ENCODE measurements at places on chromosomes 6 and 20.
A peak's percentile ranks its signal among the peaks of the same experiment; 100 is the strongest.

DNA sequence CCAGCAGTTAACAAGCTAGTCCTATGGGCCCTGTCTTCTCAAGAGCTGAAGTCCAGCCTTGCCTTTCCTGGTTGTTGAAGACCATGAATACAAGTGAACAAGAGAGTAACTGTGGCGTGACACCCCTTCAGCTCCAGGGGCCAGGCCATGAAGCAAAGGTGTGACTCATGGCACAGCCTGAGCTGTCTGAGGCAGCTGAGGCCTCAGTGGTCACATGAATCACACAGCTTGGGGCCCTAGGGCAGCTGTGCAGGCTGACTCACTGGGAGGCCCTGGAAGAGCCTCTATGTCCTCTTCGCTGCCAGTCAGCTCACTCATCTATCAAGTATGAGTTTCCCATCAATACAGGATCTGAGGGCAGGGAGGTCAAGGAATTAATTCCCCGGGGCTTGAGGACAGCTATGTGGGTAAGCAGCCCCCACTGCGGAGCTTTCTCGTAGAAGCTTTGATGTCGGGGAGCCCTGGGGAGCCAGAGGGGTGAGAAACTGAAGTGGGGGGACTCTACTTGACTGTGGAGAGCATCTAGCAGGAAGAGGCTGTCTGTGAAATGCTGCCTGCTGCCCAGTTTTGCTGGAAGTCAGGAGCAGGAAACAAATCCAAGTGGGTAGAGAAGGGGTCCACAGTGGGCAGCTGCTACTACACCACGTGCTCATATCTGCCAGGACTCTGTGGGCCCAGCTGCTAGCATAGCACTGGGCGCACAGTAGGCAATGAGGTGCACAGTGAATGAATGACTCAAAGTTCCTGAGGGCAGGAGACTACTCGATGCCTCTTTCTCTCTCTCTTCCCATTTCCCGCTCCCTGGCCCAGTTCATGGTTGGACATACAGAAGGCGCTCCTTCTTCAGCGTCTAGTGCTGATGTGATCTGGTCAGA is 13.7 kb upstream of the FAM83C start:
- H3K27me3 ChIP-seq, result no peaks in the 10 kb centered on the region
- DNase-seq, result peak; percentile 100
- H3K27ac ChIP-seq, result peak overlapping the region; percentile 99
- H3K4me1 ChIP-seq, result peaks cover 57% of the 10 kb centered on the region
- no peak overlapping the region for H3K4me3 ChIP-seq

DNA sequence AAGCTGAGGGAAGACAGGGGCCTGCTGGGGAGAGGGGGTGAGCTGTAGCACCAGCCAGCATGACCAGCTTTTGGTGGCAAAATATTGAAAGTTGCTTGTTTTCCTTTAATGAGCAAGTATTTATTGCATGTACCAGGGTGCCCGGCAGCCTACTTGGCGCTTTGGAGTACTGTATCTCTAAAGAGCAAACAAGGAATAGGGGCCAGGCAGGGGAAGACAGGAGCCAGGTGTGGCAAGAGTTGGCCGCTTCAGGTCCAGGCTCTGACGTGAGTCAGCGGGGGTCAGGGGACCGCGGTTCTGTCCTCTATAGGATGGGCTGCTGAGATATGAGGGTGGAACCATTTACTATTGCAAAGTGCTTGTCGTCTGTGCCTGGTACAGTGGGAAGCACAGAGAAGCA is 63.1 kb downstream of the PSMG4 start:
- H3K27me3 ChIP-seq, result peaks cover 6% of the 10 kb centered on the region
- no peak overlapping the region for H3K4me3 ChIP-seq
- H3K27ac ChIP-seq, result no peak overlapping the region

DNA sequence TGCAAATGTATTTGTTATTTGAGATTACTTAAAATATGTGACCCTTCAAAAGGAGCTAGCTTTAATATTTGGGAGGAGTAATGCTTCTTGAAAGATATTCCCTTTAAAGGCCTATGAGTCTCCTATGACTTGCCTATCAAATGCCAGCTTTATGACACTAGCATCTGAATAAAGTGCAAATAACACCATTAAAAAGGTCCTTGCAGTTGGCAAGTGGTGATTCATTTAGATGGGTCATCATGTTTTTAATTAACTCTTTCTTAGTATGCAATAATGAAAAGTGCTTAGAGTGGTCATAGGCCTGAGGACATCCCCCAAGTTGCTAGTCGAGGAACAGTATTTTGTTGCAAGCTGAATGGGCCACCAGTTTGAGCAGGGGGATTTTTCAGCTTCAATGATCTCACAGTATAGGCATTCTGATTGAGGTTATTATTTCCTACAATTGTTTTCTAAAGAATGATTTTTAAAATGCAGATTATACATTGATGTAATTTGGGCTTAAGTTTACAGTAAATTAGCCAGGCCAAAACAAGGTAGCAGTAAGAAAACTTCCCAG is 3.7 kb upstream of the CD2AP start:
- no peaks in the 10 kb centered on the region for H3K4me1 ChIP-seq
- no peaks in the 10 kb centered on the region for H3K27me3 ChIP-seq
- no peak for DNase-seq

GRCh38 chr20:56187534-56188165 is 60.9 kb upstream of the MC3R start:
- H3K27ac ChIP-seq, result no peak overlapping the region
- no peak overlapping the region for H3K4me3 ChIP-seq
- H3K27me3 ChIP-seq, result no peaks in the 10 kb centered on the region
- no peak for DNase-seq

GRCh38 chr6:54308289-54308985 is at the start of gene TINAG:
TSS of gene TINAG (plus strand) at chr6:54308441. CDS start at chr6:54308551, 110 bp downstream.
- no peak for DNase-seq
- peak within 1 kb of the TSS; percentile 89 for H3K27ac ChIP-seq
- H3K36me3 ChIP-seq, result no peaks in the 10 kb centered on the region

- no peak overlapping the region for H3K27ac ChIP-seq
- no peaks in the 10 kb centered on the region for H3K36me3 ChIP-seq
- no peaks in the 10 kb centered on the region for H3K4me1 ChIP-seq
- no peaks in the 10 kb centered on the region for H3K27me3 ChIP-seq
Measured at GRCh38 chr6:21556968-21557721, 36.4 kb upstream of the SOX4 start.

- no peak for DNase-seq
- no peaks in the 10 kb centered on the region for H3K4me1 ChIP-seq
- H3K27ac ChIP-seq, result no peak overlapping the region
- no peaks in the 10 kb centered on the region for H3K36me3 ChIP-seq
- H3K27me3 ChIP-seq, result no peaks in the 10 kb centered on the region
Measured at GRCh38 chr6:105511639-105512038, 108.8 kb upstream of the PREP start.

DNA sequence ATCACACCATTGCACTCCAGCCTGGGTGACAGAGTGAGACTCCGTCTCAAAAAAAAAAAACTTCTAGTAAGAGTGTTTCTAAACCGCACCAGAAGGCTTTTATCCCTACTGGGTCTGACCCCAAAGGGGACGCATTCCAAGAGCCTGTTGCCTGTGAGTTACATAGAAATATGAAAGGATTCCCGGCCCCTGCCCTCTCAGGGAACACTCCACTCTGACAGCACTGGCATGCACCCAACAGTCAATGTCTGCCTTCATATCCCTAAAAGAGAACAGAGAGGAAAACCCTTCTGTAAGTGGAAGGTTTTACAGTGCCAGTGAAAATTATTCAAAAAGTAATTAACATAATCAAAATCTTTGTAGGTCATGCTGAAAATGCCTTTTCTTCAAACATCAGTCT is 117.1 kb upstream of the PTPRT start:
- no peak overlapping the region for H3K27ac ChIP-seq
- peaks cover 16% of the 10 kb centered on the region for H3K27me3 ChIP-seq
- no peak overlapping the region for H3K4me3 ChIP-seq
- H3K36me3 ChIP-seq, result no peaks in the 10 kb centered on the region
- no peaks in the 10 kb centered on the region for H3K4me1 ChIP-seq
- no peak for DNase-seq

GRCh38 chr20:34525709-34526416 is 9.6 kb downstream of the DYNLRB1 start:
- peaks cover 35% of the 10 kb centered on the region for H3K4me1 ChIP-seq
- H3K36me3 ChIP-seq, result peaks cover 45% of the 10 kb centered on the region
- H3K27me3 ChIP-seq, result no peaks in the 10 kb centered on the region
- peak overlapping the region; percentile 29 for H3K4me3 ChIP-seq
- H3K27ac ChIP-seq, result peak overlapping the region; percentile 68

- no peaks in the 10 kb centered on the region for H3K36me3 ChIP-seq
- H3K4me3 ChIP-seq, result no peak overlapping the region
- H3K4me1 ChIP-seq, result no peaks in the 10 kb centered on the region
- H3K27ac ChIP-seq, result no peak overlapping the region
Measured at GRCh38 chr6:9646342-9647070, 768.4 kb downstream of the TFAP2A start.

GRCh38 chr6:119273272-119274196 is 76.0 kb downstream of the MAN1A1 start:
- H3K36me3 ChIP-seq, result peaks cover 34% of the 10 kb centered on the region
- H3K4me3 ChIP-seq, result no peak overlapping the region
- H3K4me1 ChIP-seq, result no peaks in the 10 kb centered on the region
- DNase-seq, result peak; percentile 63

GRCh38 chr6:147382945-147383554 is 125.4 kb upstream of the SAMD5 start:
- peak overlapping the region; percentile 40 for H3K27ac ChIP-seq
- peak; percentile 52 for DNase-seq
- no peak overlapping the region for H3K4me3 ChIP-seq
- H3K4me1 ChIP-seq, result peaks cover 1% of the 10 kb centered on the region
- no peaks in the 10 kb centered on the region for H3K36me3 ChIP-seq

GRCh38 chr6:133191323-133191722 is 49.8 kb upstream of the EYA4 start:
- no peak for DNase-seq
- peaks cover 13% of the 10 kb centered on the region for H3K27me3 ChIP-seq
- no peaks in the 10 kb centered on the region for H3K4me1 ChIP-seq

DNA sequence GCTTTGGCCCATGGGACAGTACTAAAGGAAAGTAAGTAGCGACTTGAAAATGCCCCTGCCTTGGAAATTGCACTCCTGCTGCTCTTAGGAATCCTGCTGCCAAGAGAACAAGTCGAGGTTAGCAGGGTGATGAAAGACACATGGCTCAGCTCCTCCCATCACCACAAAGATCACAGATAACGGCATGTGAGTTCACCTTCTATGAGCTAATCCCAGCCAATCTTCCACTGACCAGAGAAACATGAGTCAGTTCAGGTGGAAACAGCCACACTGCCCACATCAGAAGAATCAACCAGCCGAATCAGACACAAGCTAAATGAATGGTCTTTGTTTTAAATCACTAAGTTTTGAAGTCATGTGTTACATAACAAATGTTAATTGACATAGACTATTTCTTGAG is 106.3 kb downstream of the PRKN start:
- H3K36me3 ChIP-seq, result no peaks in the 10 kb centered on the region
- H3K4me3 ChIP-seq, result no peak overlapping the region
- no peak overlapping the region for H3K27ac ChIP-seq
- peak; percentile 46 for DNase-seq
- H3K27me3 ChIP-seq, result no peaks in the 10 kb centered on the region

DNA sequence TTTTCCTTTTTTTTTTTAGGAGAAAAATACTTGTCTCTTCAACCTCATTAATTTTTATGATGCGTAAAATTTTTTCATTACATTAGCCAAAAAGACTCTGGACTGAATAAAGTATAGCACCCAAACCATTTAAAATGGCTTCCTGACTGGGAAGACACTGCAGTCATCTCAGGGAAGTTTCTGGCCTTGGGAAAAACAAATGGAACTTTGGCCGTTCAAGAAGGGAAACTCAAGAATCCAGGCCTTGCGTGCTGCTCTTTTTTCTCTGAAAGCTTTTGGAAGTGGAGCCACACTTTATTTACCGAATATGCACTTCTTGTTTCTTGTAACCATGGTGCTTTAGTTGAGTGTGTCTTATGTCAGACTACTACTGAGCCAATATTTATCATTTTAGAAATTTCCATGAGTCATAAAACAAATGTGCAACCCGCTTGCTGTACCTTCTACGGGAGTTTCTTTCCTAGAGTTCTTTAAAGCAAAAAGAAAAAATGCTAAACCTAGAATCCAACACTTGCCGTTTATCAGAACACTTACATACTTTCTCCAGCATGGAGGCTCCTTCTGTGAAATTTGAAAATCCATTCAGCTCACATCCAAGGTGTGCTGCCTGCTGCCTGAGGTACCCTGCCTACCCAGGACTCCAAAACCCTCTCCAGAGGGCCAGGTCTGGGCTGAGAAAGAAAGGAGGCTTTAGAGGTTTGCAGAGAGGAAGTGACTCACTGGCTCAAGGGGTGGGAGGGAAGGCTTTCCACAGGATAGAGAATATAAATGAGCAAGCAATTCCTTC is 11.5 kb upstream of the DSTN start:
- H3K4me3 ChIP-seq, result peak overlapping the region; percentile 52
- peak overlapping the region; percentile 99 for H3K27ac ChIP-seq
- peaks cover 16% of the 10 kb centered on the region for H3K4me1 ChIP-seq

DNA sequence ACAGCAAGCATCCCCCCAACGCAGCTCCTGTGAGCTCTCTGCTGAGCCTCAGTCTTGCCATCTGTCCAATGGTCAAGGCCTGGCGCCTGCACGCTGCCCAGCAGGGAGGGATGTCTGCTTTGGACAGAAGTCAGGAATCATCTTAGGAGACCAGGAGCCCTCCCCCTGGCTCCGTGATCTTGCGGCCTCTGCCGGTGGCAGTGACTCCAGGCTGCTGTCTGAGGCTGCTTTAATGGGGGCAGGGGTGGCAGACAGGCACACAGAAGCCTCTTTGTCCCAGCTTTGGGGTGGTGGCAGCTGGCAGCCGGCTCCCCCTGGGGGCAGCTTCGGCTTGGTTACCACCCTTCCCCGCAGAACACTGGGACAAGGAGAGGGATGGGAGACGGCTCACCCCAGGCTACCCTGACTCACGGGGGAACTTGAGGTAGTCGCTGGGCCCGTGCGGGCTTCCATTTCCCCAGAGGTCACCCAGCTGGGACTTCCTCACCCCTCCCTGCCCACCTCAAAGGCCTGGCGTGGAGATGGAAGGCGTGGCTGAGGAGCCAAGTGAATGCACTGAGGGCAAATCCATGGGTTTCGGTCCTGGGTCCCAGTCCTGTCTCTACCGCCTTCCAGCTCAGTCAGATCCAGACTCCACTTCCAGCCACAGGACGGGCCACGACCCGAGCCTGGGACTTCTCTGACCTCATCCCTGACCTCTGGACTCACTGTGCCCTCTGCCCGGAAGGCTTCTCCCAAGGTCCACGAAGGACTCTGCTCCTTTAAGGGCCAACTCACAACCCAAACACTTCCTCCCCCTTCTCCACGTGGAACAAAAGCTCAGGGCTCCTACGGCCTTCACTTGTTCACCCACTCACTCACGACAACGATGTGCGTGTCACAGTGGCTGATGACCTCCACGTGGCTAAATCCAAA is 14.8 kb downstream of the PEDS1 start:
- H3K4me3 ChIP-seq, result no peak overlapping the region
- H3K27me3 ChIP-seq, result no peaks in the 10 kb centered on the region
- H3K4me1 ChIP-seq, result peaks cover 38% of the 10 kb centered on the region
- H3K36me3 ChIP-seq, result peaks cover 67% of the 10 kb centered on the region

GRCh38 chr6:39416026-39416425 is 93.5 kb upstream of the KCNK16 start:
- no peak overlapping the region for H3K27ac ChIP-seq
- no peak for DNase-seq
- H3K27me3 ChIP-seq, result no peaks in the 10 kb centered on the region
- no peaks in the 10 kb centered on the region for H3K36me3 ChIP-seq
- H3K4me3 ChIP-seq, result no peak overlapping the region
- H3K4me1 ChIP-seq, result peaks cover 4% of the 10 kb centered on the region

Measured in mesenchymal stem cell (in vitro differentiated cells and primary cell).